ENCODE measurements at places on chromosomes 2 and 18.

DNA sequence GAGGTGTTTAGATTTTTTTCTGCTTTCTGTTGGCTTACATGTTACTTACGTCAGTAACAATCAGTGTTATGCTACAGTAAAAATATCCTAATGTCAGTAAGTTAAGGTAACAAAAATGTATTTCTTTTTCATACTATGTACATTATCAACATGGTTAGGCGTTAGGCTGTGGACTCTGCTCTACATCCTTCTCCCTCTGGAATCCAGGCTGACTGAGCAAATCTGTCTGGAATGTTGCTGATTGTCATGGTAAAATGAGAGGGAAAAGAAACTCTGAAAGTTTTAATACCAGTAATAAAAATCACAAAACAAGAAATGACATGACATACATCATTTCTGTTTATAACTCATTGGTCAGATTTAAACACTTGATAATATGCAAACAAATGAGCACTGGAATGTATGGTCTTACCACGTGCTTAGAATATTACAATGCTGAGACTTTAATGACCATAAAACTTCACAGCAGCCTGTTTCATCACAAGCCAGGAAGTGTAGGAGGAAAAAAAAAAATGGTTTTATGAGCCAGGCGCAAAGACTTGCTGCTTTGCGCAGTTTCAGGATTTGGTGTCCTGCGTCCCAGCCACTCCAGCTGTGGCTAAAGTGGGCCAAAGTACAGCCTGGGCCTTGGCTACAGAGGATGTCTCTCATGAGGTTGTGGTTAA lies 252.4 kb downstream of the FSIP2 start:
- no peak for DNase-seq

- no peak for DNase-seq
These were observed 58.0 kb downstream of the CCDC88A start for GRCh38 chr2:55361465-55362189.

DNA sequence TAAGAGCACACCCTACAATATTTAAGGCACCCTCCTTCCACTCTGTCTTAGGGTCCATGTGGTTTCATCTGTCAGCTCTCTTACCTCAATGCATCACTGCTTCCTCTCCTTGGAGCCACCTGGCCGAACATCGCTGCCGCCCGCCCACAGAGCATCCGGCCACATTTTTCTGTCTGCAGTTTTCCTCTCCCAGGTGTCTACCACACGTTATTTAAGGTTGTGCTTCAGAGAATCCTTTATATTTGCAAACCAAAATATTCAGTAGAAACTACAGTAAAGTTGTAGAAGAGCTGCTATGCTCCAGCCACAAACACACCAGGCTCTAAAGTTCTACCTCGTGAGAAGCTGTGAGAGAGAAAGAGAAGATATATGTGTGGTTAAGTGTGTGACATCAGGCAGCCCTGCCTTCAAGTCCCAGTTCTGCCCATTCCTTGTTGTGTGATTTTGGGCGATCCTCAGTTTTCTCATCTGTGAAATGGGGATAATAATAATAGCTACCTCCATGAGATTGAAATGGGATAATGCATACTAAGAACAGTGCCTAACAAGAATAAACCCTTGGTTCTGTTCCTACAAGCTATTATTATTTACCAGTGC lies 4.9 kb upstream of the STK17B start:
- peak; percentile 67 for DNase-seq

DNA sequence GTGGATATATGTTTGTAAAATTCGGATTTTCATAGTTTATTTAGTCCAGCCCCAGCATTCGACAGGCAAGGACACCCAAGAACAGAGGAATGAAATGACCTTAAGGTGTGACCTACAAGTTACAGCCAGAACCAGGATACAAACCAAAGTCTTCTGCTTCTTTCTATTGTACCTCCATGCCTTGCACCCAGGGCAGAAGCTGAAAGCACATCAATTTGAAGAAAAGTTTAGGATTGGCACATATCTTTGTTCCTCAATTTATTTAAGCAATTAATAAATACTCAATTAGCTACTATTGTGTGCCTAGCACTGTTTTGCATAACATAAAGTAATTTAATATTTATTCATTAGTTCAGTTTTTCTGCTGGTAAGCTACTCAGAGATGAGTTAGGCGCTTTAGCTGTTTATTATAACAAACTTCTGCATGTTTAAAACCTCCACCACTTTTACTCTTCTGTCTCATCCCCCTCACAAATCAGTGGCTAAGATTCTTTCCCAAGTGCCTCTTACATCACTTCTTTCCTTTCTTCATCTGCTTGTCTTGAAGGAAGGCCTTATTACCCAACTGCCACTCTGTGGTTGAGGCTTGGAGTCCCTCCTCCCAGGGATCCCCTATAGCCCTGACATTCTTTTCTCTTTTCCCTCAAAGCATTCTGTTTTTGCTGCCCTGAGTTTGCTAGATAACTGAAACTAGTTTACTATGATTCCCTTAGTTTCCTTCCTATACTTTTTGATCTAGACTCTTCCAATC lies 37.1 kb upstream of the DARS1 start:
- DNase-seq: no peak

DNA sequence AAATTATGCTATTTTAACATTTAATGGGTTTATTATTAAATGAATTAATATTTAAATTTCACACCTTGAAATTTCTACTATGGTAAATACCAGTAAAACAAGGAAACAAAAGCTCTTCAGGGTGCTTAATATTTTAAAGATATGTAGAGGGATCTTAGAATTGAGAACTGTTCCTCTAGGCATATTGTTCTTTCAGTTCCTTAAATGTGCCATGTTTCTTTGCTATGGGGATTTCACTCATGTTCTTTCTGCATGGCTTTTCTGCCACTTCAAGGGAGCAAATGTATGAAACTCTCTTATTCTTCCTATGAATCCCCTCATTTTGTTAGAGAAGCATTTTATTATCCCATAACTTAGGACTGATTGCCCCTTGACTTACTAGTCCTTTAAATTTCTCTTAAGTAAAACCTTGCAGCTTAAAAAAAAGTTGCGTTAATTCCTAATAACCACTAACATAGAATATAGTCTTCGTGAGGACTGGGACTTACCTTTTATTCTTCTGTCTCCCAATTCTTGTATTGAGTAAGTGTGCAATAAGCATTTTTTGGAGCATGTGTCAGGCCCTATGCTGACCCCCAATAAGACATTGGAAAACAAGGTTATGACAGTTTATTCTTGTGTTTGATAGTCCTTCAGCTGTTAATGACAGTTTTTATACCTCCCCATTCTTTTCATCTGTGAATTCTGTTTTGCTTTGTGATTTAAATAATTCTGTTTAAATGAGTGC lies 95.7 kb downstream of the BIRC6 start:
- no peak for DNase-seq

- no peak for DNase-seq
These were observed 159.8 kb upstream of the ETAA1 start for GRCh38 chr2:67237288-67237687.

GRCh38 chr2:199855812-199856211 lies 4.8 kb upstream of the FTCDNL1 start:
- no peak for DNase-seq

DNA sequence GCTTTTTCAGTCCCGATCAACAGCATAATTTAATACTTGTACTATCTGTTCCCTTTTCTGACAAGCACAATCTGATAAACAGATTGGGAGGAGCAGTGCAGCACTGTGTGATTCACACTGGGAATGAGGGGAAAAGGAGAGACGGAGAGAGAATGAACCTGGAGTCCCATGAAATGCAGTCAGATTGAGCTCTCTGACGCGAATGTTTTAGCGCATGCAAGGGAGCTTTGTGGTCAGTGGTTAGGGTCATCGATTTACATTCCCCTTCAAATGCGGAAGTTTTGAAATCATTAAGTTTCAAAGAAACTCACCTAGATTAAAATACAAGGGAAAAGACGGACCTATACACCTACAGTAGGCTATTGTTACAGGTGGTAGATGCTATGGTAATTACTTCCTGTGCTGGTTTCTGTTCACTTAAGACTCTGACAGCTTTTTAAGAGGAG lies 99.6 kb downstream of the KCTD1 start:
- no peak for DNase-seq

- DNase-seq: no peak
These were observed 41.0 kb downstream of the DIPK1C start for GRCh38 chr18:74416124-74416523.

DNA sequence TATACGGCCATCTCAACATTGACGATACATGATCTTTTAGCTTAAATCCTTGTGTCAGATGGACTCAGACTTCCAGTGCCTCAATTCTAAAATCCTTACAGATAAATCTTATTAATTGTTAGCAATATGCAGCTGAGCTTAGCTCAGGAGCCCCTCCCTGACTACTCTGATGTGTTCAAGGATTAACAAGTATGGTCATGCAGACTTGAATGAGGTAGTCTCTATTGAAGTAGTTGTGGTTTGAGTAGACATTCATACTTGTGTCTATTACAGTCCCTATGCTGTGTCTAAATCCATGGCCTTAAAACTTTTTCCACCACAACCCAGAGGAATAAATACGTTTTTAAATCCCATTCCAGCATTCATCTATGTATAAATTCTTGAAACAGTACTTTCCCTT lies 119.5 kb downstream of the NUP35 start:
- DNase-seq: no peak

GRCh38 chr2:229205704-229206103 lies 65.4 kb downstream of the PID1 start:
- DNase-seq: no peak

DNA sequence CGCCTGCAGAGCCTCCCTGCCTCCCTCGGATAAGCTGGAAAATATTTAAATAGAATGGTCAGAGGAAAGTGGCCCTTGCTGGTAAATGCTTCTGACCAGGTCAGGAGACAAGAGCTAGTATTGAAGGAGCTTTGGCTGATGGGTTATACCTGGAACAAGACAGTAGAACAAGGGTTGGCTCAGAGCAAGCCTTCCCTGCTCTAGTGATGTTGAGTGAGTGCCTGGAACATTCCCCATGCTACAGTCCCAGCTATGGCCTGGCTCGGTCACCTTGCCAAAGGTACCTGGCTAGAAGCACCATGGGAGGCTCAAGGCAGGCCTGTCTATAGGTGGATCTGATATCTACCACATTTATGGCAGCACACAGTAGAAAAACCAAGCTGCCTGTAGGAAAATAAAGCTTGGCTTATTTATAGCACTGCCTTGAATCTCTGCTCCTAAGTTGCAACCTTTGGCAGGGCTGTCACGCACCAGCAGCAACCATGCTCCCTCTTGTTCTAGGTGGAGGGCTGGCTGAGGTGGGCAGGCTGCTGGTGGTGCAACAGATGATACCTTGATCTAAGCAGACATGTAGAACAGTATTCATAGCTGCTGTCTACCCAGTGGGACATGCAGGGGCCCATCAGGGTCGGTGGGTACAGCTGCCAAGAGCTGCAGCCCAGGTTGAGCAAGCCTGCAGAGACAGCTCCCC lies 66.7 kb upstream of the BCL2L11 start:
- no peak for DNase-seq

GRCh38 chr2:208531361-208531760 lies 124.8 kb downstream of the PTH2R start:
- no peak for DNase-seq

- DNase-seq: no peak
These were observed 429.2 kb downstream of the PID1 start for GRCh38 chr2:228841877-228842276.

DNA sequence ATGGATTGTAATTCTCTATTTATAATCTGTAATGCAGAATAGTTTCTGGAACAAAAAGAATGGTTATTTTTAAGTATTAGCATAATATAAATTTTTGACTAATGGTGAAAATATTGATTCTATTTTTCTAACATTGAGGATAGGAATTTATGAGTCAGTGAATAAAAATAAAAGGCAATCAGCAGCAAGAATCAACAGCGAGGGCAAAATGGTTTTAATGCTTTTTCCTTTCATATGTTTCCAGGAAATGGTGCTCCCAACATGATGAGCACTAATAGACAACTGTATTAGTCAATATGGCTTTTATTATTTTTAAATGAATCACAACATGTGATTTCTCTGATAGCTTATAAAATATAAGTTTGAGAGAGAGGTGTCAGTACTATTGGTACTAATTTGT lies 90.7 kb upstream of the TFPI start:
- no peak for DNase-seq

GRCh38 chr2:75361486-75361885 lies 162.2 kb upstream of the TACR1 start:
- DNase-seq: no peak

DNA sequence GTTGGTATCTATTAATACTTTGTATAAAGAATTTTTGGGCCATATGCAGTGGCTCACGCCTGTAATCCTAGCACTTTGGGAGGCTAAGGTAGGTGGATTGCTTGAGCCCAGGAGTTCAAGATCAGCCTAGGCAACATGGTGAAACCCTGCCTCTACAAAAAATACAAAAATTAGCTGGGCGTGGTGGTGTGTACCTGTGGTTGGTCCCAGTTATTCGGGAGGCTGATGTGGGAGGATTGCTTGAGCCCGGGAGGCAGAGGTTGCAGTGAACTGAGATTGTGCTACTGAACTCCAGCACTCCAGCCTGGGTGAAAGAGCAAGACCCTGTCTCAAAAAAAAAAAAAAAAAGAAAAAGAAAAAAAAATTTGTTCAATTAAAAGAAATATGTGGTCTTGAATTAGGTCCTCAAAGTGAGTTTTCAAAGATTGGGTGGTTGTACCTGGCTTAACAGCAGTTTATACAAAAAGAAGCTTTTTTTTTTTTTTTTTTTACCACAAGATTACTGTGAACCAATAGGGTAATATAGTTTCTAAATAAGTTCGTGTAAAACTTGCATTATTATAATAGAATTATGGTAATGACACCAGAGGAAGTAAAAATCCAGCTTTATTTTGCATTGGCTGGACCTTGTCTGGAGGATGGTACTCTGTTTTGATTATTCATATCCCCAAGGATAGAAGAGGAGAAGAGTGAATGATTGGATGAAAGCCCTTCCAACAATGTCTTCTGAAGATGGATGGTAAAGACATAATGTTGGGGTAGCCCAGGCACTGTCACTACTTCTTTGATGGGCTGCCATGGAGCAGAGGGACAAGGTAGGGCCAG lies 210.3 kb downstream of the MYCN start:
- DNase-seq: no peak

GRCh38 chr2:231129216-231129615 lies 4.4 kb upstream of the HTR2B start:
- no peak for DNase-seq

- DNase-seq: no peak
These were observed 29.8 kb upstream of the LAMA1 start for GRCh38 chr18:7147399-7147798.

DNA sequence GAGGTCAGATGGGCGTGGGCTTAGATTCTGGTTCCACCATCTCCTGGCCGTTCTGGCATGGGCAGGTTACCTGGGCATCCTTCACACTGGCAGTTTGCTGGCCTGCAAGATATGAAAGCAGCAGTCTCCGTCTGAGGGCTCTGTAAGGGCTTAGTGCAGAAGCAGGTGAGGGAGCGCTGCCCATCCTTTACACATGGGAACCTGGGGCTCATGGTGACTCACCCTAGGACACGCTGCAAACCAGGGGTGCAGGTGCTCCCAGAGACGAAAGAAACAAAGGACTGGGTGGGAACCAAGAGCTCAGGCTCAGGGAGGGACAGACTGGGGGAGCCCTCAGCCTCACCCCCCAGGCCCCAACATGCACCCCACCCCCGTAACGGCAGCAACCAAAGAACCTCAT lies 10.7 kb upstream of the ID2 start:
- no peak for DNase-seq

- DNase-seq: no peak
These were observed 81.1 kb upstream of the ZNF397 start for GRCh38 chr18:35159782-35160181.

GRCh38 chr2:38763228-38763627 lies 12.1 kb upstream of the SRSF7 start:
- no peak for DNase-seq

- no peak for DNase-seq
These were observed 678.8 kb downstream of the DCC start for GRCh38 chr18:53018791-53019190.
